Forelimb muscle (tissue), 1 donor: ENCODE measurements at places on chromosomes 2 and 18. TPM values are rescaled to one million over a fixed set of nuclear protein-coding genes. Genes with fewer than 3 reads are reported as not detected.
A peak's percentile ranks its signal among the peaks of the same experiment; 100 is the strongest.

DNA sequence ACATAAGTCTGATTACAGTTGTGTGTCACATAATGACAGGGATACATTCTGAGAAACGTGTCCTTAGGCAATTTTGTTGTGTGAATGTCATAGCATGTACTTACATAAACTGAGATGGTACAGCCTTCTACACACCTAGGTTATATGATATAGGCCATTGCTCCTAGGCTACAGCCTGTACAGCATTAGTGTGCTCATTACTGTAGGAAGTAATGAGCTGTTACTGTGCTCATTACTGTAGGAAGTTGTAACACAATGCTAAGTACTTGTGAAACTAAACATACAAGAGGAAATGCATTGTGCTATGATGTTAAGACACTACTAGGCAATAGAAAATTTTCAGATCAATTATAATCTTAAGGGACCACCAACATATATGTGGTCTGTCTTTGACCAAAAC lies 72.8 kb downstream of the UPP2 start:
- DNase-seq = no peak

GRCh38 chr2:76599732-76600368 lies 889.1 kb upstream of the GCFC2 start:
- DNase-seq = peak; percentile 54

DNA sequence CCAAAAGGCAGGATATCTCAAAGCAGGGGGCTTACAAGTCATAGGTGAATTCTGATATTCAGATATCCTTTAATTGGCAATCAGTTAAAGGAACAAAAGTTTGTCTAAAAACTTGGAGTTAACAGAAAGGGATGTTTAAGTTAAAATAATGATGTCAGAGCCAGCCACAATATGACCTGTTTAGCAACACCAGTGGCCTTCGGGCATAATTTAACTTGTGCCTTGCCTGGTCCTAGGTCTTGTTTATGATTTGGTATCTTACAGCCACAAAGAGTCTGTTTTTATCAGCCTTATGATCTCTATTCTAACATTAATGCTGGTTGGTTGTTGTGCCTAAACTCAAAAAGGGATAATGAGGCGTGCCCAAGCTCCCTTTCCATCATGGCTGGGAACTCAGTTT lies 252.9 kb downstream of the RNF152 start:
- no peak for DNase-seq

- no peak for DNase-seq
Measured at GRCh38 chr2:175351512-175351911, 170.0 kb upstream of the ATP5MC3 start.

DNA sequence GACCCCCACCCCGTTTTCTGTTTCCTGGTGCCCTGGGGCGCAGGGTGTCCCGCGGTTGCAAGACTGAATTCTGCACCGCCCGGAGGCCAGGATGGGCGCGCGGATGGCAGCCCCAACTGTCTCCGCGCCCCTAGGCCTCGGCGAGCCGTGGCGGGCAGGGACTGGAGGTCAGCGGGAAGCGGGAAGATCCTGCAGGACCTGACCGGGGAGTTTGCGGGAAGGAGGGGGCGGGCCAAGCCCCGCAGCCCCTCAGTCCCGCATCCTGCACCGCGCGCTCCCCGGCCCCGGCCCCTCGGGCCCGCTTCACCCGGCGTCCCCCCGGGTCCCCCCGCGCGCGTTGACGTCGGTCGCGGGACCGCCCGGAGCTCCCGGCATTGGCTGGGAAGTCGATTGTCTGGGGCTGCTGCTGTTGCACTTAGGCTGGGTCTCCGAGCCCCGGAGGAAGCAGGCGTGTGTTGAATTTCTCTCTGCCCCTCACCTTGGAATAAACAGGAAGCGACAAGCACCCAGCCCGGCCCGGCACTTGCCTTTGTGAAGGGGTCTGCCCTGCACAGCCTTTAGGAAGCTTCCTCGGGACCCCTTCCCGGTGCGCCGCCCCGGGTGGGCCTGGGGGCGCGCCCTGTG lies at the start of gene LDLRAD4:
Gene LDLRAD4 (plus strand): TSS at position 393 of the 624 bp plus-strand sequence.
- DNase-seq = no peak

DNA sequence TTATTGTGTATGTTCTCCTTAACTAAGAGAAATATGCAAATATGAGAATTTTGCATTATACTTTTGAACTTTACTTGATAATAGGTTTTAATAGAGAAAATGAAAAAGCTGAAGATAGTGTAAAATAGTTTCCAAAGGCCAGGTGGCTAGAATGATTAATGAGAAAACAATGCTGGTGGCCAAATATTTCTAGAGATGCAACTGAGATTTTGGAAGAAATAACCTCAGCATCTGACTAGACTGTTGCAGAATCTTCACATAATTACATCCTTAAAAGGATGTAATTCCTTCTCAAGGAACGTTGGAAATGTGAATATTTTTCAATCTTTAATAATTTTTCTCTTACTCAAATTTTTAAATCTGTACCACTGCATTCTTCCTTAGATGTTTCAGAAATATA lies 434.4 kb downstream of the THSD7B start:
- no peak for DNase-seq

Gene DNAJC5G
- 0.24 TPM for polyA plus RNA-seq
